HT-29 (cell line): ENCODE measurements at places on chromosomes 7 and 10.

GRCh38 chr10:43035800-43036199, 41.1 kb upstream of the RET start:
- DNase-seq, result no peak

DNA sequence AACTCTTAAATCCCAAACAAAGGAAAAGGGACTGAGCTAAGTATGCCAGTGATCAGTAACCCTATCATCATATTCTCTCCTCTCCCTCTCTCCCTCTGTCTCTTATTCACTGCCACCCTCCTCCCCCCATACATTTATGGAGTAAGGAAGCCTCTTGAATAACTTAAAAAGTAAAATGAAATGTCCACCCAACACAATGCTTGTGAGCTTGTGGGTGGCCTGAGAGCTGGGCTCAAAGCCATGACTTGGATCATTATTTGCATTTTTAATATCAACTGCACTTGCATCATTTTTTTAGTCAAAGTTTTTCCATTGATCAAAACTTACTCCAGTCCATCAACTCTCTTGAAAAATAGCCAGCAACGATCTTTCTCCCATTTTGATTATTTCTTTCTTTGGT, 46.8 kb downstream of the FAM107B start:
- no peak for DNase-seq

- DNase-seq, result no peak
Measured at GRCh38 chr10:969473-970150, 18.6 kb upstream of the GTPBP4 start.

DNA sequence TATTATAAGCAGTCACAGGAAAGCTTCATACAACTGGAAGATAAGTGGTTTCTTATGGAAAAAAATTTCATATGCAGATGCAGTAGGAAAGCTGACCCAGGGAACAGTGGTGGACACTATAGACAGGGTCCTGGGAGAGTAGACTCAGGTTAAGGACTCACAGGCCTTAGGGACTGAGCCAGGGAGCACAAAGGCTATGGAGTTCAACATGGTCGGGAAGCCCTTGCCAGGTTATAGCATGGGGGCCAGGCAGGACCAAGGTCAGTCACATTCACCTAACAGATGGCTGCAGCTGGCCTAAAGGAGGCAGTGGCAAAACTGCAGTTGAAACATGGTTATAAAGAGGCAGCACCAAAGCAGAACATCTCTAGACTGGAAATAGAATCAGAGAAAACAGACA, 54.9 kb upstream of the UNC5B start:
- no peak for DNase-seq

- DNase-seq, result no peak
Measured at GRCh38 chr7:8433477-8434289, at the start of gene NXPH1. TSS of gene NXPH1 (plus strand) at chr7:8433609.

DNA sequence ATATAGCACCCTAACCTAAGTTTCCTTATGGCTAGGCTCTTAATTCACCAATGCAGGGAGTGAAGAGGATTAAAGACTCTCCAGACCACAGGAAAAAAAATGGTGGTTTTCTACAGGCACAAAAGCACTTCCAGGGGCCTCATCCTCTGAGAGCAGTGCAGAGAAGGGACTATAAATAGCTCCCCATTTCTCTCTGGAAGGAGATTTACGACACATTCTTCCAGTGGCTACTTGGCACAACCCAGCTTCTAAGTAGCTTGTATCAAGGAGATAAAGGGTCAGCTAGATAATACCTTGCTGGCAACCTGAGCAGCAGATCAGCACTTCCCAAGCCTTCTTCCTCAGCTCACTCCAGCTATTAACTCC, 73.5 kb downstream of the CRPPA start:
- DNase-seq, result peak; percentile 33
